Subcutaneous preadipocyte (primary cell): ENCODE measurements at places on chromosomes 4 and X. TPM values are rescaled to one million over a fixed set of nuclear protein-coding genes. Genes with fewer than 3 reads are reported as not detected.

PRR32 gene
- total RNA-seq: not detected in 2 replicates

TEX11 gene
- total RNA-seq: not detected in 2 replicates

TIMM17B gene
- 29.3 and 30.5 TPM in 2 replicates for total RNA-seq

GLOD5 gene
- not detected in 2 replicates for total RNA-seq

ANKRD50 gene
- 9.9 and 12.5 TPM in 2 replicates for total RNA-seq

SLC26A1 gene
- total RNA-seq: under 0.01 TPM in 1 of 2 replicates, not detected in the other

TMPRSS11F gene
- total RNA-seq: not detected in 2 replicates

ZFYVE28 gene
- 3.3 and 4.9 TPM in 2 replicates for total RNA-seq

MAMLD1 gene
- 0.73 and 2.3 TPM in 2 replicates for total RNA-seq

ZNF827 gene
- 4.0 and 6.6 TPM in 2 replicates for total RNA-seq

NWD2 gene
- not detected in 2 replicates for total RNA-seq

VAMP7 gene
- total RNA-seq: 28.7 and 30.5 TPM in 2 replicates

FAM47E gene
- 0.37 TPM in 1 of 2 replicates, not detected in the other for total RNA-seq

LARP1B gene
- 17.3 and 27.8 TPM in 2 replicates for total RNA-seq

EPHA5 gene
- under 0.01 TPM in 1 of 2 replicates, not detected in the other for total RNA-seq

CXorf49B gene
- total RNA-seq: not detected in 2 replicates
